ENCODE measurements at places on chromosomes 12 and 14.

DNA sequence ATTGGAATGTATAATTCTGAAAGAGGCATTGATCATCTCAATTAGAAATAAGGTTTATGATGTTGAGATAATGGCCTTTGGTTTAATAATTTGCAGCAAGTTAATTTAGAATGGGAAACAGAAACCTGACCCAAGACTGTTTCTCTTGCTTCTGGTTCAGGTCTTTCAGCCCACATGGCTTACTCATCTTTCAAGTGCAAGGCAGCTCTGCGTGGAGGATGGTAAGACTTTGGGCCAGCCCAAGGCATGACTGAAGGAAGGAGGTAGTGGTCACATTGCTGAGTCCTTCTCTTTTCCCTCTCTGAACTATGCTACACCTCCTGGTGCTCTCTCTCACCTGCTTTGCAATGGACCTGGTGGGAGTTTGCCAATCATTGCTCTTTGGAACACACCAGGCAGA, 98.7 kb downstream of the CAND1 start:
- DNase-seq: no peak

GRCh38 chr12:109949089-109949488, 47.1 kb downstream of the GIT2 start:
- DNase-seq: no peak

- DNase-seq: no peak
Observed at GRCh38 chr12:26523708-26524150, 309.3 kb downstream of the ITPR2 start.

- DNase-seq: no peak
Observed at GRCh38 chr12:101235686-101236085, 25.6 kb upstream of the SLC5A8 start.

DNA sequence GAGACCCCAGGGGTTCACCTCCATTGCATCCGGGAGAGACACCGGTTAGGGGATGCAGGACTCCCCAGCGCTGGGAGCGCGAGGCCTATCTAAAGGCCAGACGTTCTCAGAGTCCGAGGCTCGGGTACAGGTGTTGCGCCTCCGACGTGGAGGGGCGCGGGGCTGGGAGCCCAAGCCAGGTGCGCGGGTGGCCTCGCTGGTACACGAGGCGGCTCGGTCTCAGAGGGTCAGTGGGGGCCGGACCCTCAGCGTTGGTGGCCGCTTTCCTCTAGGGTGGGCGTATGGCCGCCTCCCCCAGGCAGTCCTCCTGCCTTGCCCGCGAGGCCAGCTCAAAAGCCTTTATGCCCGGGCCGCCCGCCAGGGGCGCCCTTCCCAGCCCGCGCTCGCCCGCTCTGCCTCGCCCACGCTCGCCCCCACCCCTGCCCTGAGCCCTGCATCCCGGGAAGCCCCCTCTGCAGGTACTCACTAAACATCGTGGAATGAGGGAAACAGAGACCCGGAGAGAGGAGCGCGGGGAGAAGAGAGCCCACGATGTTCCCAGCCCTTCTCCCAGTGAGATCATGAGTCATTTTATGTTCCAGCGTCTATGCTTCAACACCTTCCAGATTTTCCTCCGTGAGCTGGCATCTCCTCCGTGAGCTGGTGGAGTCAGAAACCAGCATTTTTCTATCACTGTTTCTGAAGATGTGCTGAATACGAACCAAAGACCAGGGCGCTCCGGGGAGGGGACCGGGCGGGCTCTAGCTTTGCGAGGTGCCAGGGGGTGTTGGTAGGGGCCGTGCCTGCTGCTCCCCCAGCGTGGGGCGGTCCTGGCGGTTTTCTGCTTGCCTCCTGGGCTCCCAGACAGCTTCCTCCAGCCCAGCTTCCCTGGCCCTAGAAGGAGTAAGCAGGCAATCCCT, 73.8 kb downstream of the DIO3 start:
- no peak for DNase-seq

DNA sequence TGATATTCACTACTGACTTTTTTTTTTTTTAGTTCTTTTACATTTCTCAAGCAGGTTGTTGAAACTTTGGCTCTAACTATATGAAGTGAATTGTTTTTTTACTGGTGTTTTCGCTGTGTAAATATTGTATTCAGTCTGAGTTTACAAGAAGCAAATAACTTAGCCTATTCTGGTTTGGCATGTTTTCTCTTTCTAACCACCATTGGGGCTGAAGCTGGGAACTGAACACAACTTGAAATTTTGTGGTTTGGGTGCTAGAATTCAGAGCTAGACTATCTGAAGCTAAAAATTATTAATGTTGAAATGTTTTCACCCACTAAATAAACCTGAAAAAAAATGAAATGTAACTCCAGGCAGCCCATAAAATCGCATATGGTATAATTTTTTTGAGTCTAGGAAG, 37.2 kb downstream of the RAD51B start:
- DNase-seq: no peak

DNA sequence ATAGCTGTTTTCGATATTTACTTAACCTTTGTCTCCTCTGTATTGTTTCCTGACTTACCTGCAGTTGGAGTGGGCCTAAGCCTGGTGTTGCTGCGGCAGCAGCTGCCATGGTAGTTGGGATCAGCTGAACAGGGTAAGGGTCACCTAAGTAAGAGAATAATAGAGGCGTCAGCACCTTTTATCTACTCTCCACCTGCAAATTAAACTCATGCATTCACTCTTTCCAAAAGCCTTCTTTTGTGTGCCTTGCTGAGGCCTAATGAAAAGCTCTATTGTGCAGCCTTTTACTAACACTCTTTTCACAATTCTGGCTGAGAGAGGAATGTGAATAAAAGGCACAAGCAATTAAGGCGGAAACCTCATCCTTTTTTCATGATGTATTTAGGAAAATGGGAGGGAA, 308.7 kb downstream of the SOX5 start:
- DNase-seq: peak; percentile 94

- DNase-seq: no peak
Observed at GRCh38 chr12:54191126-54191525, 2.3 kb upstream of the SMUG1 start.

- DNase-seq: peak; percentile 66
Observed at GRCh38 chr14:58239244-58240195, 5.1 kb upstream of the PSMA3 start.

All from NCI-H1105 treated with DMSO at 0.1 percent for 48 hours (cell line).